ENCODE measurements at places on chromosomes 16 and 17. TPM values are rescaled to one million over a fixed set of nuclear protein-coding genes. Genes with fewer than 3 reads are reported as not detected.

Gene ZNF750
- total RNA-seq: not detected

Gene CACNG4
- total RNA-seq: not detected

Gene MLLT6
- 25.3 TPM for total RNA-seq

Gene LGALS9
- 3.3 TPM for total RNA-seq

Gene VASN
- 358 TPM for total RNA-seq

Gene MEIOB
- not detected for total RNA-seq

Gene KRTAP2-3
- 0.72 TPM for total RNA-seq

Gene DYNLRB2
- 0.66 TPM for total RNA-seq

Gene KLHL10
- total RNA-seq: not detected

Gene TBC1D3K
- total RNA-seq: not detected

Gene ARHGAP27
- 3.0 TPM for total RNA-seq

Gene CCL5
- 0.29 TPM for total RNA-seq
